ENCODE measurements at places on chromosomes 6 and 20. TPM values are rescaled to one million over a fixed set of nuclear protein-coding genes. Genes with fewer than 3 reads are reported as not detected.

- no peak for DNase-seq
Measured at GRCh38 chr20:47631078-47631477, 129.4 kb downstream of the NCOA3 start.

DNA sequence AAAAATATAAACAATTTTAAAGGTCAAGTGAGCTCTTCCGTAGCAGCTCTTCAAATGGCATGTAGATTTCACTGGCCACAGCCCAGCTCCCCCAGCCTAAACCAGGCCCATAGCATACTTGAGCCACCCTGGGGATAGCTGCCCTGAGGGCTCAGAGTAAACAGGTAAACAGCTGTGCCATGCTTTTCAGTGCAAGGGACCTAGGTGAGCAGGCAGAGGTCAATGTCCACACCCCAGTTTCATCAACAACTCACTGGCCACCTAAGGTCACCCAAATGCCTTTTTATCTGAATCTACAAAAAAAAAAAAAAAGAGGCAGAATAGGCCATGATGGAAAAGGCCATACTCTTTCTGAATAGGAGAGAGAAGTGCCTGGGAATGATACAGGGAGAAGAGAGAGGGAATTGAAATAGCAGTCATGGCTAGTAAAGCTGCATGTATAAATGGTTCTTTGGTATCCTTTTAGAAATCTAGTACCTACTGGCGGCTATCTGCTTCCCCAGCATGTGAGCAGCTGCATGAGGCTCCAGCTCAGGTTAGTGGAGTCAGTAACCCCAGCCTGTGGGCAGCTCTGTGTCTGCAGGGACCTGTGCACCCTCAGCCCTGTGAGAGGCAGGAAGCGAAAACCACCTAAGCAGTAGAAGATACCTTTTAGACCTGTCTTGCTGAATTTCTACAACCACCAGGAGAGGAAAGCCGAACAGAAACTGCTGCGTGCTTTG, 77.0 kb downstream of the FOXA2 start:
- DNase-seq: no peak

DNA sequence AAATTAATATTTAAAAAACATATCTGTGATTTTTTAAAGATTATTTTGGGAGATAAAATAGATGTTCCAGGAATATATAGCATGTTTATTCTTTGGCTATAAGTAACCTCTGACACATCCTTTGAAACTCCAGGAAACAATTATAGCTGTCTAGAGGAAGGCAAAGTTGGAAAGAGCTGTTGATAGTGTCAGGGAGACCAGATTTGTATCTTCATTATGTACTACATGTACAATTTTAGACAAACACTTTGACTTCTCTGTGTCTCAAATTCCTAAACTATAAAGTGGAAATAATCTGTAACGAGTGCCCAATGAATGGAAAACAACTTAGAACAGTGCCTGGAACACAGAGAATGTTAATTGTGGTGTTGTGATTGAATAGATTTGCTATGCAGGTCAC, 25.6 kb upstream of the ADGRG6 start:
- no peak for DNase-seq

- no peak for DNase-seq
Measured at GRCh38 chr20:49699200-49699992, 14.3 kb downstream of the B4GALT5 start.

- DNase-seq: no peak
Measured at GRCh38 chr6:145012039-145012662, 723.2 kb downstream of the EPM2A start.

Gene ESR1
- 5.0 TPM for total RNA-seq

Gene DBNDD2
- total RNA-seq: 63.3 TPM
